Lower lobe of right lung (tissue), 2 donors: ENCODE measurements at places on chromosomes 16 and 17. TPM values are rescaled to one million over a fixed set of nuclear protein-coding genes. Genes with fewer than 3 reads are reported as not detected.

GRCh38 chr16:78331731-78332130 lies 232.3 kb downstream of the WWOX start:
- no peak overlapping the region for H3K4me3 ChIP-seq
- H3K4me1 ChIP-seq: no peaks in the 10 kb centered on the region
- no peak overlapping the region for H3K27ac ChIP-seq
- no peaks in the 10 kb centered on the region for H3K27me3 ChIP-seq
- H3K36me3 ChIP-seq: no peaks in the 10 kb centered on the region

- peaks cover 44% of the 10 kb centered on the region for H3K36me3 ChIP-seq
- no peaks in the 10 kb centered on the region for H3K27me3 ChIP-seq
- H3K27ac ChIP-seq: no peak overlapping the region
- no peak for DNase-seq
- no peaks in the 10 kb centered on the region for H3K4me1 ChIP-seq
- H3K4me3 ChIP-seq: no peak overlapping the region
Observed at GRCh38 chr17:62687997-62688396, 60.5 kb downstream of the MRC2 start.

- no peak overlapping the region for H3K27ac ChIP-seq
- no peak for DNase-seq
- H3K4me1 ChIP-seq: no peaks in the 10 kb centered on the region
- H3K36me3 ChIP-seq: peaks cover 53% of the 10 kb centered on the region
- no peak overlapping the region for H3K4me3 ChIP-seq
- H3K27me3 ChIP-seq: no peaks in the 10 kb centered on the region
Observed at GRCh38 chr16:89741342-89742014, 20.1 kb downstream of the ZNF276 start.

GRCh38 chr17:4407216-4407615 lies 26.5 kb upstream of the SPNS3 start:
- no peak overlapping the region for H3K4me3 ChIP-seq
- no peaks in the 10 kb centered on the region for H3K36me3 ChIP-seq
- H3K4me1 ChIP-seq: no peaks in the 10 kb centered on the region
- no peak overlapping the region for H3K27ac ChIP-seq
- no peaks in the 10 kb centered on the region for H3K27me3 ChIP-seq

DNA sequence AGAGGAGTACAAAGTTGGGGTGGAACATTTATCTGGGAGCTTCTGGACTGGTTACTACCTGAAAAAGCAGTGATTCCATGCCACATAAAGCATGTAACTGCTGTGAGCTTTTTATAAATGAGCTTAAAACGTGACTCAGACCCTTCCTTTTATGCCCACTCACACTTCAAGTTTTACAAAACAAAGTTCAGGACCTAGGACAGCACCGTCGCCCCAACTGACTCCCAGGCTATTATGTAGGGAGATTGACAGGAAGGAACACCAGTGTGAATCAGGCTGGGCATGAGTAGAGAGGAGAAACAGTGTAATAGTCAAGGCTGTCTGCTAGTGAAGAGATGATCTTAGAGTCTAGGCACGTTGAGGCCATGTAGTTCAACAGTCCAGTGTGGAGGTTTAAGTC lies 91.6 kb upstream of the DNAH9 start:
- H3K36me3 ChIP-seq: no peaks in the 10 kb centered on the region
- no peak for DNase-seq
- H3K27me3 ChIP-seq: no peaks in the 10 kb centered on the region
- no peak overlapping the region for H3K4me3 ChIP-seq
- H3K27ac ChIP-seq: no peak overlapping the region
- no peaks in the 10 kb centered on the region for H3K4me1 ChIP-seq

Gene FN3K
- total RNA-seq: 27.9 TPM

Gene INO80E
- 58.4 TPM for total RNA-seq
